ENCODE measurements at places on chromosomes 11 and 22.

DNA sequence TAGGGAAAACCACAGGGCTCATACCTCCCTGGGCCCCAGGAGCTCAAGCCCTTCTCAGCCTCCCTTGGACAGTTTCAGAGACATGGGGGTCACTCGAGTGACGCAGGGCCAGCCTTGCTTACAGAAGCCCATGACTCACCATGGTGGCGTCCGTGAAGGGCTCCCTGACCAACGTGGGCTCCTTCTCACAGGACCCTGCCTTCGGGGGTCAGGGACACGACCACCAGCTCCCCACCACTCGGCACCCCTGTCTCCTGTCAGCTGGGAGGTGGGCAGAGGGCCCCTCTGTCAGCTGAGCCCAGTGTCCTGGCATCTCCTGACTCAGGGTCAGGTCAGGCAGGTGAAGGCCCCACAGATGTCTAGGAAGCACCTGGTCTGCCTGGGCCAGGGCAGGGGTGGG, 126.3 kb upstream of the ANO1 start:
- no peak for DNase-seq

- DNase-seq = peak; percentile 18
Measured at GRCh38 chr11:27770576-27770975, 70.3 kb upstream of the BDNF start.

- peak; percentile 98 for DNase-seq
Measured at GRCh38 chr22:36065775-36066544, 37.3 kb upstream of the RBFOX2 start.

DNA sequence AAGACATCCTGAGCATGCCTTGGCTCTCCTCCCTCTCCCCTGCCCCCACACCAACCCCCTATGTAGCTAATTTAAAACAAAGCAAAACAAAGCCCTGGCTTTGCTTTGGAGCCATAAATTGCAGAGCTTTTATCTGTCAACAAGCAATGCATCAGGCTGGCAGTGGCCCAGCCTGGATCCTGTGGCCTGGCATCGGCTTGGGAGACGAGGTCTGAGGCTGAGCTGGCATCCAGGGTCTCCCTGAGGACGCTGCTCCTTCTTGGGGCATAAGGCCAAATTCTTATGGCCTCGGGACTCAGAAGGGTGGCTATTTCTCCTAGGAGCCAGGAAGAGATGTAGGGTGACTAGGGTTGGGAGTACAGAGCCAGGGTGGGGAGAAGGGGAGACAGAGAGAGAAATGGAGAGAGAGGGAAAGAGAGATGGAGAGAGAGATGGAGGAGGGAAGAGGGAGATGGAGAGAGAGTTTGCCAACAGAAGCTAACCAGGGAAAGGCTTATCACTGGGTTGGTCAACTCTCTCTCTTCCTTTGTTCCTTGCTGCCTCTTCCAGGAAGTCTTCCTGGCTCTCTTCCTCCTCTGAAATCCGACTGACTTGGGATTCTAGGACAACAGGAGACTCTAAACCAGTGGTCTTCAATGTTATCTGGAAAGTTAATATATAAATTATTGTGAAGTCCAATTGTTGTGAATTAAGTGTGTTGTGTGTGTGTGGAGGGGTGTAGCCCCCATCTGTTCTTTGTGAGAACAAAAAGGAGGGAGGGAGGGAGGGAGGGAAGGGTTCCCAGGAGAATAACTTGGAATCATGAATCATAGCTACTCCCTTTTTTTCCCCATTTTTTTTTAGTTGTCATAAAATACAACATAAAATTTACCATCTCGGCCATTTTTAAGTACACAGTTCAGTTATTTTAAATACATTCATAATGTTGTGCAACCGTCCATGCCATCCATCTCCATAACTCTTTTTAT, 29.1 kb downstream of the TSPAN18 start:
- DNase-seq = peak; percentile 51

GRCh38 chr22:41242396-41243117, 1.8 kb upstream of the CHADL start:
- DNase-seq = peak; percentile 25

GRCh38 chr11:77181799-77182541, 53.9 kb downstream of the MYO7A start:
- no peak for DNase-seq

- peak; percentile 69 for DNase-seq
Measured at GRCh38 chr11:67504950-67505581, at the start of gene PITPNM1. Gene PITPNM1 (minus strand): TSS chr11:67505363. CDS start chr11:67504180, 1,183 bp downstream.

GRCh38 chr22:35044607-35045390, 21.2 kb upstream of the ISX start:
- DNase-seq = no peak

- no peak for DNase-seq
Measured at GRCh38 chr11:133563505-133564025, 31.3 kb upstream of the OPCML start.

DNA sequence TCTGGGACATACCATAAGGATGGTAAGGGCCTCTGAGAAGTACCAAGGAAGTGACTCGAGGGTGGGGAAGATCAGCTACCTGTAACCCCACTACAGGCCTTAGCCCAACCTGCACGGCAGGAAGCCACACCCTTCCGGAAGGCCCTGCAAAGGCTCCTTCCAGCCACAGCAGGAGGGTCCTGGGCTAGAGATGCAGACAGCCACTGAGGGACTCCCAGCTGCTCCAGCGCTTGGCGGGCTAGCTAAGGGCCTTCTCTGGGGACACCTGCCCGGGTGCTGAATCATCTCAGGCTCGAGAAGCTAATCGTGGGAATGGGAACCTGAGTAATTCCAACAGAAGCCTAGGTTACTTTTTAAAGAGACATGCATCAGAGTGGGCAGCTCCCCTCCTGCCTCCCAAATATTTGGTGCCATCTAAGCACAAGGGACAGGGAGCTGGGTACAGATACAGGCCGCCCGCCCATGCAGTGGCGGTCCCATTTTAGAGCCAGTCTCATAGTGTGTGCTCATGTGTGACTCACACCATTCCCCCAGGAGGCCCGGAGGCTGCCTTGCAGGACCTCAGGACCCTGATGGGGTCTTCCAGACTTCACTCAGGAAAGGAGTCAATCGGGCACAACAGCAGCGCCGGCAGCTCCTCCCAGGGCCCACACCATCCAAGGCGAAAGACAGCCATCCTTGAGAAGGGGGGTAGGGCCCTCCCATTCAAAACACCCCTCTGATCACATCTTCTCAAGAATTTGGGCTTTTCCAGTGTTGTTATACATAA, 8.0 kb downstream of the MYH9 start:
- DNase-seq = peak; percentile 41

GRCh38 chr22:47195484-47196165, 433.2 kb downstream of the TBC1D22A start:
- DNase-seq = no peak

DNA sequence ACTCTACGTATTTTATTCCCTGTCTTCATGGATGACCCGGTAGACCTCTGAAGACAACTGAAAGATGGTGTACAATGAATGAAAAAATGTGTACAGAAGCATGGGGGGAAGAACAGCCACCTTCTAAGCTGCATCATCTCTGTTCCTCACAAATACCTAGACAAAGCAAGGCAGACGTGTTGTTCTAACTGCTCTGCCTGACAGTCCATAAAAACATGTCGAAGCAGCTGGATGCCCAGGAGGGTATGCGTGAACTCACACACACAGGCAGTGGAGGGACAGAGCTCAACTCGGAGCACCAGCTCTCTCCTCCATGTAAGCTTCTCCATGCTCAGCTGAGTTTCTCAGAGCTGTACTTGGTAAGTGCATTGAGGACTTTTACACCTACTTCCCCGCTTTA, 327.4 kb downstream of the CTTN start:
- DNase-seq = no peak

- no peak for DNase-seq
Measured at GRCh38 chr22:25357606-25358420, 138.4 kb downstream of the CRYBB2 start.

DNA sequence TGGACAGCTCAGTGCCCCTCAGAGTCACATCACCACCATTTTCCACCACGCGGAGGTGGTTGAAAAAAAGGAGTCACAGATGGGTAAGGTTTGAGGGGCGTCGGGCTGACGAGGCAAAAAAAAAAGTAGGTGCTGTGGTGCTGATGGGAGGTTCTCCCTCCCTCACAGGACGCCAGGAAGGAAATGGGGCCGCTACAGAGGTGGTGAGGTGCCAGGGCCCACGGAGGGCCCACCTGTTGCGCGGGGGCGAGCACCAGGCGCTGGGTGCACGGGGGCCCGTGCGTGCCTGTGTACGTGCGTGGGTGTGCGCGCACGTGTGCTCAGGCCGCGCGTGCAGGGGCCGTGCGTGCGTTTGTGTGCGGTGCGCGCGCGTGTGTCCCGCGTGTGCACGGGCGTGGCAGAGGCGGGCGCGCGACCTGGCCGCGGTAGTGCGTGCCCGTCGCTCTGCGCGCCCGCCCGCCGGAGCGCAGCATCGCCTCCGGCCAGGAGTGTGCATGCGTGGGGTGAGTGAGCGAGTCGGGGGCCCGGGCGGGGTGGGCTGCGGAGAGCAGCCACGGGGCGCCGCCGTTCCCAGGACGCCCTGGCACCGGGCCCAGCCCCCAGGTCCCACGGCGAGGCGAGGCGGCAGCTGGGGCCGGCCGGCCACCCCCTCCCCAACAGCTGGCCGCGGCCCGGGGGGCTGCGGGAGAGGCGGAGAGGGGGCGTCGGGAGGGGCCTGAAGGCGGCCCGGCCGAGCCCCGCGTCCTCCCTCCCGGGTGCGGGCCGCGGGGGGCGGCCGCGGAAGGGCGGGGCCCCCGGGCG, 2.8 kb downstream of the PDGFB start:
- no peak for DNase-seq

DNA sequence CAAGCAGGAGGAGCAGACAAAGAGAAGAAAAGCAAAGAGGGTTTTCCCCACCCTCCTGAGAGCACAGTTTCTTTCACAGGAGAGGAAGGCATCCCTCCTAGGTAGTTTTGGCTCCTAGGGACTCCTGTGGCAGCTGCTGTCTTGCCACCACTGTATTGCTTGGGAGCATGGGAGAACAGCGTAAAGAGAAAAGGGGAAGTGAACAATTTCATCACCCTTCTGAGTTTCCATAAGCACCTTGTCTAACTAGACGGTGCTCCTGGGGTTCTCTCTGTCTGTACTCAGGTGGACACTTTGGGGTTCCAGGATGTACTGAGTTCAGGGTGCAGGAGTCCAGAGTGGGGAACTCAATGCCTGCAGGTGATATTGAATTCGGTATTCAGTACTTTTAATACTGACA, 1430.5 kb downstream of the TBC1D22A start:
- DNase-seq = no peak

DNA sequence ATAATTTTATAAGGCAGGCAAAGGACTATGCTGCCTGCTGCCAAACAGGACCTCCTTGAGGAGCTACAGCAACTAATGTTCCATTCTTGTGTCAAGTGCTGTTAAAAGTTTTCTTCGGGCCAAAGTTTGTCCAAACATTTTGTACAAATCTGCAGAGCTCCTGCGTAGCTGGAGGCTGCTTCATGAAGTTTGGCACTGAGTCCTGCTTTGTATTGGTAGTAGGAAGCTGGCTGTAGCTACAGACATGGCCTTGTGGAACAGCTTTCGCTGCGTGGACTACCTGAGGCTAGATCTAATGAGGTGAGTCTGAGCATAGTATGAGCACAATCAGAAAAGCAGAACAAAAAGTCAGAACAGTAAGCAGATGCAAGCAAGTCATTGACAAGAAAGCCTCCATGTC, 528.1 kb downstream of the DLG2 start:
- no peak for DNase-seq

- DNase-seq = peak; percentile 48
Measured at GRCh38 chr11:15967966-15968365, 388.4 kb downstream of the SOX6 start.

DNA sequence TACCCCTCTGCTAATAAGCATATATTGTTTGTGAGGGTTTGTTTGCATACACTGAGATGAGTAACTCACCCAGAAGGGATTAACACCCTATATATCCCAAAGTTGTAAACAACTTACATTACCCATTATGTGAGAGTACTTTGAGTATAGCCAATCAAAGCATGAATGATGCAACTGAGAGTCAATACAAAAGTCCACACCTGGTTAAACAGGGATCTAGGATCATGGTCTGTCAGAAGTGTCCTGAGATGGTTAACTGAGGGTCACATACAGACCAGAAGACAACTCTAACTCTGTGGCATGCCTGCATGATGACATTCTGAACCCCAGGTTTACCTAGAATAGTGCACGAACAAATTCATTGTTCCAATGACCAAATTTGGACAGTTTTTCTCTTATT, 17.4 kb upstream of the OR10A5 start:
- no peak for DNase-seq

- DNase-seq = no peak
Measured at GRCh38 chr11:102781676-102782075, 1.2 kb upstream of the MMP10 start.

- no peak for DNase-seq
Measured at GRCh38 chr11:74905326-74905725, 43.6 kb downstream of the XRRA1 start.

DNA sequence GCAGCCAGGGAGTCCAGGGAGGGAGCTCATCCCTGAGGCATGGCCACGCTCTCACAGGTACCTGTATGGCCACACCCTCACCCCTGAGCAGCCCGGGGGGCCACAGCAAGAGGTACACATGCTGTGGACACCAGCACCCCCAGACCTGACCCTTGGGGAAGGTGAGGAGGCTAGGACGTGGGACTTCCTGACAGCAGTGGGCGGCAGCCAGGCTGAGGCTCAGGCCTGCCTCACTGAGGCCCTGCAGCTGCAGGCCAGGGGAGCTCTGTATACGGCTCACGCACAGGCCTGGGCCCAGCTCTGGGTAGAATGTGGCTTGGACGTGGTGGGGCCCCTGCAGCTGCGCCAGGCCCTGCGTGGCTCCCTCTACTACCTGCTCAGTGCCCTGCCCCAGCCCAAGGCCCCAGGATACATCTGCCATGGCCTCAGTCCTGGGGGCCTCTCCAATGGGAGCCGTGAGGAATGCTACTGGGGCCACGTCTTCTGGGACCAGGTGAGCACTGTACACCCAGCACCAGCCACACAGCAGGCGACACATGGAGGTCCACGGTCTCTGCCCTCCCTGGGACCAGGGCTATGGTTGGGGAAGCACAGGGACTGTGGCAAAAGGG, 1.8 kb downstream of the PGGHG start:
- no peak for DNase-seq

DNA sequence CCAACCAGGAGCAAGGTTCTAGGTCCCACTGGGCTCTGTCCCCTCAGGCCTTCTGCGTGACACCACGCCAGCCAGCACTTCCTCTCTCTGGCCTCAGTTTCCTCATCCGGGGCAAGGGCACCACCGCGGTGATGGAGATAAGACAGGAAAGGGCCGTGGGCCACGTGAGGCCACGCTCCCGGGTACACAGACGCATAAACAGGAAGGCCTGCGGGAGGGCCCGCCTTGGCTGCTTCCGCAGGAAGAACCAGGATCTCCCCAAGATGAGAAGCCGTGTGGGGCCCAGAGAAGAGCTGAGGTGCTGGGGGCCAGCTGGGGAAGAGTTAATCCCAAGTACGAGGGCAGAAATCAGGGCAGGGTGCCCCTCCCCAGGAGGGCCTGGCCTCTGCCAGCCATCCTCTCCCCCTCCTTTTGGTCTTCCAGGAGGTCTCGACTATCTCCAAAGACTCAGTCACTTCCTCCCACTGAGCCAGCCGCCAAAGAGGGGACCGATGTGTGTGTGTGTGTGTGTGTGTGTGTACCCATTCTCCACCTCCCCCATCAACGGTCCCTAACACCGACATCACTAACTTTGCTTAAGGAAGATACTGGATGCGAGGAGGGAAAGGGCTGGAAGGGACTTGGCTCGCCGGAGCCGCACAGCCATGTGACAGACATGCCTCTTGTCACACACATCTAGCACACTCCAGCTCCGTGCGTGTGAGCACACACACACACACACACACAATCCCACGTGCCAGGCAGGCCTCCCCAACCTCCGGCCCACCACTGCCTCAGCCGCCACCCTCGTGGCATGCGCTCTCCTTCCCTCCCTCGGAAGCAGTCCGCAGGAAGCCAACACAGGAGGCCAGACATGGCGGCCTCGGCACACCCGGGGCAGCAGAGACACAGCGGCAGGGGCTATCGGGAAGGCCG, 1.4 kb downstream of the MFNG start:
- DNase-seq = no peak

- DNase-seq = no peak
Measured at GRCh38 chr11:134471087-134471715, 59.2 kb upstream of the B3GAT1 start.
